ENCODE measurements at places on chromosomes 3 and 15.

DNA sequence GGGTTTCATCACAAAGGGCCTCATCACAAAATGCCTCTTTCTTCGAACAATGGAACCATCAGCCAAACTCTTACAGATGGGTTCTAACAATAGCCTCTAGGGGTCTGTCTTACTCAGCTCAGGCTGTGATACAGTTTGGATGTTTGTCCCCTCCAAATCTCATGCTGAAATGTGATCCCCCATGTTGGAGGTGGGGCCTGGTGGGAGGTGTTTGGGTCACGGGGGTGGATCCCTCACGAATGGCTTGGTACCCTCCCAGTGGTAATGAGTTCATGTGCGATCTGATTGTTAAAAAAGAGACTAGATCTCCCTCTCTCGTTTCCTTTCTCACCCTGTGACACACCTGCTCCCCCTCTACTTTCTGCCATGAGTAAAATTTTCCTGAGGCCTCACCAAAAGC, 47.9 kb upstream of the LIPC start:
- no peak for DNase-seq

DNA sequence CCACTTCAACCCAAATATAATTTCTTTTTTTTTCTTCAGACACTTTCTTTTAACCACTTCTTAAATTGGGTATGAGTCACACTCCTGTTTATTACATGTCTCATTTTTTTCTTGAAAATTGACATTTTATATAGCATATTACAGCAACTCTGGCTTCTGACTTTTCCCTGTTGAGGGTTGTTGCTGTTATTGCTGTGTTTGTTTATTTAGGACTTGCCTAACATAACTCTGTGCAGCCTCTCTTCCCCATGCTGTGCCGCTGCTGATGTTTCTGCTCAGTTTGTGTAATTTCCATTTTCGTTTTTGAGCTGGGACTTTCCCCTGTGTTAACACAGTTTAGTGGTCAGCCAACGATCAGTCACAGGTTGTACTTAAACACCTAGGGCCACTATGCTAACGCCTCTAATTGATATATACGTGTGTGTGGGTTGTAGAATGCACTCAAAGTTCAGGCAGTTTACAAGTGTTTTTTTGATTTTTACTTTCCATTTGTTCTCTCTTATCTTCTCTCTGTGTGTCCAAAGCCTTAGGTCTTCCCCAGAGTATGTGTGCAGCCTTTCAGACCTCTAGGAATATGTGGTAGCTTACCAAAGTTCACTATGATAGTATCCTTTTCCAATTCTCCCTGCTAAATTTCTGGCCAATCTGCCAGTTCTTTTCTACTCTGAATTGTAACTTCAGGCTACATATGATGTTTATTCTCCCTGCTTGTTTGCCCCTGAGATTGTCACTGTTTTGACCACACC, 337.2 kb downstream of the ZBTB20 start:
- peak; percentile 70 for DNase-seq

GRCh38 chr3:16740515-16740914, 135.3 kb upstream of the DAZL start:
- peak; percentile 68 for DNase-seq

DNA sequence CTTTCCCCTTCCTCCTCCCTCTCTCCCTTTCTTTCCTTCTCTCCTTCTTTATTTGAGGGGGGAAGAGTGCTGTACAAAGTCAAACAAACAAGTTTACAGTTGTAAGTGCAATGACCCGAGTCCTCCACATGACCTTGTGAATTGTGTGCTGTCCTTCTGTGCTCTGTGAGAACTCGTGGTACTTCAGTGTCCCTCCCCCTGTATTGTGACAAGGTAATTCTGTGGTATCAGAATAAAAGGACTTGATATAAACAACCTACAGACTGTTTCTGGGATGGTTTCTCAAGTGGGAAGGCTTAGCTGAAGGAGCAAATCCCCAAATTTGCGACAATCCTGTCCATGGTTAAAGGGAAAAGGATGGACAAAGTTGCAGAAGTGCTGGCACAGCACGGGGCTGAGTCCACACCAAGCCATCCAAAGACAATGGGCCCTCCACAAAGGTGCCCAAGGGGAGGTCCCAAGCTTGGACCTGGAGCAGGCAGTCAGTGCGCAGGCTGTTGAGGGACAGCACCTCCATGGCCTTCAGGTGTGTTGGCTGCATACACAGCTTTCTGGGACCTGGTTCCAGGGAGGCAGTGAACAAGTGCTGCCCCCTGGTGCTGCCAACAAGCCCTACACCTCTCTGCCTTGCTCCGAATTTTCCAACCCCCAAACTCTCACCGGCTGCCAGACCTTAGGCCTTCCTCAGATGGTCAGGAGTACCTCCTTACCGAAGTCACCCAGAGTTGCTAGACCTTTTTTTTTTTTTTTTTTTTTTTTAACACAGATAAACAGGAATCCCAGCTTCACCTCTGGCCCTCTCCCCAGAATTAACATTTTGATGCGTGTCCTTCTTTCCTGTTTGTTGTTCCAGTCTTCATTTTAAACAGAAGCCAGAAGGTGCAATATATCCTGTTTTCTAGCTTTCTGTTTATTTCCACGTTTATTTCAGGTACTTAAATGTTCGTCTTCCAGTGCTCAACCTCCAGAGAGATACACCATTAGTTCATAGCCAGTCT, 2.6 kb upstream of the APEH start:
- no peak for DNase-seq

DNA sequence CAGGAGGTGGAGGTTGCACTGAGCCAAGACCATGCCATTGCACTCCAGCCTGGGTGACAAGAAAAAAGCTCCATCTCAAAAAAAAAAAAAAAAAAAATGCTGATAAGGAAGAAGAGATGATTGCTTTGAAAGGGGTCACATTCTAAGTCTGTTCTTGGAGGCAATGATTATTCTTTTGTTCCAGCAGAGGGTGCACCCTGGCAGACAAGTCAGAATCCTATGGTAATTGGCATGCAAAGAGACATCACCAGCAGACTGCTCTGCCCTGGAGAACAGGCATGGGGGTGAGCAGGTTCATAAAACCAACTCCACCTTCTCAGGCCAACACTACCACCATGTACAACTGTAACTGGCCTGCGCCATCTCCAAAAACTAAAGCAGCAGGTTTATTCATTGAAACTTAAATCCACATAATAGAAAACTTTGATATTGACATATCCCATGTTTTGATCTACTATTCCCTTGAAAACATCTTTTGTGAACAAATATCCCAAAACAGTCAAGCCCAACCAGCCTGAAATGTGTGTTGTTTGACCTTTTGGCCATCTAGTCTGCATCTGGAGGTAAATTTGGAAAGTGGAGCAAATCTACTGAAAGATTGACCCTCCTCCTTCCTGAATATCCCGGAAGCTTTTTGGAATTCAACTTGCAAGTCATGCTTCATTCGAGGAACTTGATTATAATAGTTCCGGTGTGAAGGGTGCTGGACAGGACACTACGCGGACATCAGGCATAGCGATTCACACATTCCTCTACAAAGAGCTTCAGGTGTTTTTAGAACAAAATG, 100.3 kb downstream of the MECOM start:
- no peak for DNase-seq
